ENCODE measurements at places on chromosomes 6 and 20.

DNA sequence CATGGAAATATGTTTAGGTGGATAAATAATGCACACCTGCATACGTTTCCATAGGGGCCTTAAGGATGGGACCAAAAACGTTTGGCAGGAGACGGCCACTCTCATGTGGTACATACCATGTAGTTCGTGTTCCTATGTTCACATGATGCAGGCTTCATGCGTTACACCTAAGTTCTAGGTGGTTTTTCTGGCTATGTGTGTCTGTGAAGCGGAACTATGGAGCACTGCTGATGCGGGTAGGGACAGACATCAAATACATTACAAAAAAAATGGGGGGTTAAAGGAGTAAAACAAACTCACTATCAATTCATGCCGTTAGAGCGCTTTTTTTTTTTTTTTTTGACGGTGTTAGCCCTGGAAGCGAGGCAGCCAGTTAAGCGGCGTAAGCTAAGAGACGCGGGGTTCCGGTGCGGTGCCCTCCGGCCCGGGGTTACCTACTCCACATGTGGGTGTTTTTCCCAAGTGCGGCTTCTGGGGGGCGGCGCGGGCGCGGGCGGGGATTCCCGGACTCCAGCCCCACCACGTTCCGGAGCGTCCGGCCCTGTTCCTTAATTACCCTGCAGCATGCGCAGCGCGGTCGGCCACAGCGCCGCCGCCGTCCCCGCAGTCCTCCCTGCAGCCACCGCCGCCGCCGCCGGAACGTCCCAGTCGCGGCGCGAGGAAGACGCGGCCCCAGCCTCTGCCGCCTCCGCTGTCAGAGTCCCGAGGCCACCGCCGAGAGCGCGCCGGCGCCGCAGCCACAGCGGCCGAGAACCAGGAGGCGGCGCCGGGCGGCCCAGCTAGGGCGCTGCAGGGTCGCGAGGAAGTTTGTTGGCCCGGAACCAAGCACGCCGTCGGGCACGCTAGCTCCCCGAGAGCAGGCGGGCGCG is 648 bp downstream of the COL19A1 start:
- DNase-seq: no peak

GRCh38 chr6:28747631-28748157 is 176.1 kb downstream of the TRIM27 start:
- peak; percentile 35 for DNase-seq

- no peak for DNase-seq
Measured at GRCh38 chr6:166387642-166388289, 5.0 kb upstream of the MPC1 start.

DNA sequence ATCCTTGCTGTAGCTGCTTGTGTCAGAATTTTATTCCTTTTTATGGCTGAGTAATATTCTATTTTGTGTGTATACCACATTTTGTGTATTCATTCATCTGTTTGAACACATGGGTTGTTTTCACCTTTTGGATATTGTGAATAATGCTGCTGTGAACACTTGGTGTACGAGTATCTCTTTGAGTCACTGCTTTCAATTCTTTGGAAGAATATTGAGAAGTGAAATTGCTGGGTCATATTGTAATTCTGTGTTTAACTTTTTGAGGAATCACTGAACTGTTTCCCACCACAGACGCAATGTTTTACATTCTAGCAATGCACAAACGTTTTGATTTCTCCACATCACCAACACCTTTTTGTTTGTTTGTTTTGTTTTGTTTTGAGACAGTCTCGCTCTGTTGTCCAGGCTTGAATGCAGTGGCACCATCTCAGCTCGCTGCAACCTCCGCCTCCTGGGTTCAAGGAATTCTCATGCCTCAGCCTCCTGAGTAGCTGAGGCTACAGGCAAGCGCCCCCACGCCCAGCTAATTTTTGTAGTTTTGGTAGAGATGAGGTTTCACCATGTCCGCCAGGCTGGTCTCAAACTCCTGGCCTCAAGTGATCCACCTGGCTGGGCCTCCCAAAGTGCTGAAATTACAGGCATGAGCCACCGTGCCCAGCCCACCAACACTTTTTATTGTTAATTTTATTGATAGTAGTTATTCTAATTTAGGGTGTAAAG is 21.7 kb downstream of the CPXM1 start:
- no peak for DNase-seq

GRCh38 chr6:170048615-170049256 is 242.1 kb downstream of the DLL1 start:
- DNase-seq: peak; percentile 15

DNA sequence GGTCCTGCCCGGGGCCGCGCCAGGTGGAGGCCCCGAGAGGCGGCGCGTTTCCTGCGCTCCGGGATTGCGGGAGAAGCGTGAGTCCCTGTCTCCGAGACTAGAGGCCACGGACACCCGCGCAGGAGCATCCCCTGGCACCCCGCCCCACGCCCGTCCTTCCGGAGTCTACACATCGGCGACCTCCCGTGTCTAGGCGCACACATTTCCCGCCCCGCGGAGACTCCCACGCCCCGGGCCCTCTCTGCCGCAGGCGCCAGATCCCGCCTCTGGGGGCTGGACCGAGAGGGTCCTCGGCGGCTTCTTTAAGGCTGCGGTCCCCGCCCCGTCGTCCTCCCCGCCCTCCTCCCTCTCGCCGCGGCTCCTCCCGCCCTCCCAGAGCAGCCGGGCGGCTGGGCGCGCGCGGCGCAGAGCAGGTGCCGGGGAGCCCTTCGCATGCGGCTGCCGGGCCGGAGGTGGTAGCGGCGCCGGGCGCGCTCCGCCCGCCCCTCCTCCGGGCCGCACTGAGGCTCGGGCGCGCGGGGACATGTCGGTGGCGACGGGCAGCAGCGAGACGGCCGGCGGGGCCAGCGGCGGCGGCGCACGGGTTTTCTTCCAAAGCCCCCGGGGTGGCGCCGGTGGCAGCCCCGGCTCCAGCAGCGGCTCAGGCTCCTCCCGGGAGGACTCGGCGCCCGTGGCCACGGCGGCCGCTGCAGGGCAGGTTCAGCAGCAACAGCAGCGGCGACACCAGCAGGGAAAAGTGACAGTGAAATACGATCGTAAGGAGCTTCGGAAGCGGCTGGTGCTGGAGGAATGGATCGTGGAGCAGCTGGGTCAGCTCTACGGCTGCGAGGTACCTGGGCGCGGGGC is at the start of gene PPP1R14C:
PPP1R14C (plus strand) TSS at position 375 of the 846 bp plus-strand sequence; CDS start at position 524, 149 bp downstream.
- DNase-seq: no peak

DNA sequence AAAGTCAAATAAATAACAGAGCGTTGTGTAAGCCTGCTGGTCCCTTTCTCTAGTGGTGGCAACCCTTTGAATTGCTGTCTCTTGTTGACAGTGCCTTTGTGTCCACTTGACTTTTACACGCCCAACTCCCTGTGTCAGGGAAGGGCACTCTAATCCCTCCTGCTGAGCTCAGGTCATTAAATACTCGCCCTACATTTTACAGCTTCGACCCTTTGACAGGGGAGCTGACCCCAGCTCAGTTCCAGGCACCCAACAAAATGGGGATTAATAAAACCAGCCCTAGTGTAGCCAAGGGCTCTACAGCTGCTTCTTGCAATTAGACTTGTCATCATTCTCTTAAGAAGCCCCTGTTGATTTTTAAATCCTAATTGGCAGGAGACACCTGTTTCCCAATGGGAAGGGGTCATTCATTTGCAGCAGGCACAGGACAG is 308.2 kb downstream of the EYA4 start:
- DNase-seq: no peak

DNA sequence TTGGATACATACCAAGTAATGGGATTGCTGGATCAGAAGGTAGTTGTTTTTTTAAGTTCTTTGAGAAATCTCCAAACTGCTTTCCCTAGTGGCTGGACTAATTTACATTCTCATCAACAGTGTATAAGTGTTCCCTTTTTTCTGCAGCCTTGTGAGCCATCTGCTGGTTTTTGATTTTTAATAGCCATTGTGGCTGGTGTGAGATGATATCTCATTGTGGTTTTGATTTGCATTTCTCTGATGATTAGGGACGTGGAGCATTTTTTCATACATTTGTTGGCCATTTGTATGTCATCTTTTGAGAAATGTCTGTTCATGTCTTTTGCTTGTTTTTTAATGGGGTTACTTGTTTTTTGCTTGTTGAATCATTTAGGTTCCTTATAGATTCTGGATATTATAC is 34.8 kb downstream of the TOP1 start:
- DNase-seq: no peak

DNA sequence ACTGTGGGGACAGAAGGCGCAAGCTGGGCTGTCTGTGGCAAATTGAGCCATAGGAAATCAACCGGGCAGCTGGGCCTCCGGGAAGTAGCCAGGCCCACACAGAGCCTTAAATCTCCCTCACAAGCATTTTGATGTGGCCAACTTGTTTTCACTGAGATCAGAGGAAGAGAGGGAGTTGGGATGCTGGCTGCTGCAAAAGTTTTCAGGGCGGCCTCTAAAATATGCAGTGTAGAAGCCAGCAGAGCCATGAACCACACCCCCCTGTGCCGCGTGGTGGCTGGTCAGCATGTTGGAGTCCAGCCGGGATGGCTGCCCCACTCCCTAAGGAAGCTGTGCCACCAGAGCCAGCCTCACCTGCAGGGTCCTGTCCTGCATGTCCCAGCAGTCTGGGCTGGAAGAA is 167.4 kb downstream of the CDC5L start:
- DNase-seq: no peak

- DNase-seq: no peak
Measured at GRCh38 chr6:103925317-103925716, 934.4 kb downstream of the HACE1 start.

DNA sequence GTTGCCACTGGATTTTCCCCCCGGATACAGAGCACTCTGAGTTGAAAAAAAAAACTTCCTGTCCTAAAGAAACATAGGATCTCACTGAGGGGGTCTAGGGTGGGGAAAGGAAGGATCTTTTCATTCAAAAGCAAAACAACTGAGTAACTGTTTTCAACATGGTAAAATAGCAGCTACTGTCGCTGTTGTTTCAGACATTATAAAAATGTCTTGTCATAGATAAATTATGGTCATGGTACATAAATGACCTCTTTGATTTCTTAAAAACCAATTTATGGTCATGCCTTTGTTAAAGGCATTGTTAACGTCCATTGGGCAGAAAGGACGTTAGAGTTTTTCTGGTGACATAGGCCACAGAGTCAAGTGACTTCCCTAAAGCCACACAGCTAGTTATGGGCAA is 180.4 kb upstream of the DTNBP1 start:
- DNase-seq: no peak

DNA sequence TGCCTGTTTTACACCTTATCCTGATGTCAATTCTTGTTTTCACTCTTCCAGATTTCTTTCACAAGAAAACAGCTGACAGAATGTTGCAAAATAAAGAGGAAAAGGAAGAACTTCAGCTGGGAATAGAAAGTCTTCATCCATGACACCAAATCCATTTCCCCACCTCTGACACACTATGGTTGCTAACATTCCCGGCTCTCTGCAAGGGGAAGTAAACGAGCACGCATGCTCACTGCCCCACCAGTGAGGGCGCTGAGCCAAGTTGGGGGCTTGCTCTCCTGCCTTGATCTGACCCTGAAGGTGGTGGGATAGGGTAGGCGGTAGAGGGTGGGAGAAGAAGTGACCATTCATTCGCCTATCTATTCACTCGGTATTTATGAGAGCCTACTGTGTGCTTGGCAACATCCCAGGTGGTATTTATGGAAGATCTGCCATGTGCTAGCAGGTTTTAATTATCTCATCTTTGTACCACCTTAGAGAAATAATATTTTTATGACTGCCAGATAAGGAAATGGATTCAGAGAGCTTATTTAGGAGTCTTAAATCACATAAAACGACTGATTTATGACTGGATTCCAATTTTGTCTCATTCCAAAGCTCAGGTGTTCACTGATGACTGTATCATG is 206.2 kb downstream of the FOXC1 start:
- no peak for DNase-seq

- no peak for DNase-seq
Measured at GRCh38 chr20:54127855-54128574, 45.8 kb downstream of the CYP24A1 start.

- DNase-seq: no peak
Measured at GRCh38 chr6:116572162-116572561, 858 bp downstream of the RWDD1 start.

- DNase-seq: no peak
Measured at GRCh38 chr6:133608620-133609019, 280.3 kb upstream of the TCF21 start.

GRCh38 chr6:32483968-32484613 is 44.4 kb downstream of the HLA-DRA start:
- DNase-seq: no peak

GRCh38 chr6:118558464-118559217 is 10.5 kb downstream of the PLN start:
- DNase-seq: no peak

DNA sequence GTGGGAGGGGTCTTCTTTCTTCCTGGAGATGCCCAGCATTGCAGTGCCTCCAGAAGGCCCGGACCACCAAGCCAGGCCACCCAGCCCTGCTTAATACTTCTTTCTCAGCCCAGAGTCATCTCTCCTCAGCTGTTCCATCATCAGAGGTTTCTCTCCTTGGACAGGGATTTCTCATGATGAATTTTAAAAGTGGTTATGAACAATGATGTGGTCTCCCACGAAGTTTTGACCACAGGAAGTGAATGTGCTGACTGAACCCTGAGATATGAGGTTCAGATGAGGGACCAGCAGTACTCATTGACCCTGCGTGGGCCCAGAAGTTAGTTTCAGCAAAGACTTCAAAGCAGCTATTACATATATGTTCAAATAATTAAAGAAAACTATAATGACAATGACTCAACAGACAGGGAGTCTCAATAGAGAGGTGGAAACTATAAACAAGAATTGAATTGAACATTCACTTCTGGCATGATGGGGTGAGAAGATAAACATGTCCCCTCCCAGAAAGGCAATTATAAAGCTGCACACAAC is 114.5 kb upstream of the SLC22A16 start:
- peak; percentile 13 for DNase-seq

DNA sequence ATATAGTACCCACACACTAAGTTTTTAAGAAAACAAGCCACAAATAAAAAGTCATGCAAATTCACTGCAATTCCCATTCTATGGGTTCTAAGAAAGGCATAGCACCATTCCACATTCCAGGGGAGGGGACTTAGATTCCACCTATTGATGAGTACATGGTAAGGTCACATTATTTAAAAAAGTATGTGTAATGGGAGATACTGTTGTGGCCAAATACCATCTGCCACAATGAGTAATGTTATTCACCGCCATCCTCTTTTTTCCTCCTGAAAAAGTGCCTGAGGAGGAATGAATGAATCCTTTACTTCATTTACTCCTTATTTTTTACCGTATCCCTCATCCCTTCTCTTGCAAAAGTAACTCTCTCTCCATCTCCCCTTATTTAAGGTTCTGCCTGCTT is 27.0 kb upstream of the ADGRF1 start:
- no peak for DNase-seq

DNA sequence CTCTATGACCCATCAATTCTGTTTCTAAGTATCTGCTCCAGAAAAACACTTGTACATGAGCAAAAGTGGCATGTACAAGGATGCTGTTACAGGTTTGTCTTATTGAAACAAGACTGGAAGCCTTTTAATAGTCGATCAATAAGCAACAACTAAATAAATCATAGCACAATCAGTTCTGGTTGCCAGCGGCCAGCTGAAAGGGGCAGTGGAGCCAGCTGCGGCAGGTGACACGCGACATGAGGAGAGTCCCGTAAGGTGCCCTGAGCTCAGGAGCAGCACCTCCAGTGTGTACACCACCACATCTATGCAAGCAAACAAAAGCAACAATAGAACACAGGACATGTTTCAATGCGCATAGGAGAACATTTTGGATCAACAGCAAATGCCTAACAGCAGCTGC is 20.7 kb upstream of the NNAT start:
- no peak for DNase-seq
